ENCODE measurements at places on chromosomes 5 and 9.

DNA sequence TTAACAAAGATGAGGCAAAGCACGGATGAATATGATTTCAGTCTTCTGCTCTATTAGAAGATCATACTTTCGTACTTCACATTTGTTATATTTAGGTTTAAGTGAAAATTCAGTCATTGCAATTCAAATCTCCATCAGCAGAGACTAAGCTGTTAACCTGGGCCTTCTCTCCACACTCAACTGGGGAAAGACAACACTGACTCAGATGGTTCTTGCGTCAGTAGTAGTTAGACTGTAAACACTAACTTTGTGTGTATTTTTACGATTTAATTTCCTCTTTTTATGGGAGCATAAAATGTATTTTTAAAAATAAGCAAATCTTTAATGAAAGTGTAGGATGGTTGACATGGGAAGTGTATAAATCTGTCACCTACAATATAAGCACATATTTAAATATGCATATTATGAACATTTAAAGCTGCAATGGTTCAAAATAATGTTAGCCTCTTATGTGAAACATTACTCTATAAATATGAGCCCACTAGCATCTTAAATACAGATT is 42.7 kb upstream of the ZNF608 start:
- no peak for DNase-seq

- no peak for DNase-seq
These were observed 34.8 kb upstream of the PRDM12 start for GRCh38 chr9:130629443-130630070.

DNA sequence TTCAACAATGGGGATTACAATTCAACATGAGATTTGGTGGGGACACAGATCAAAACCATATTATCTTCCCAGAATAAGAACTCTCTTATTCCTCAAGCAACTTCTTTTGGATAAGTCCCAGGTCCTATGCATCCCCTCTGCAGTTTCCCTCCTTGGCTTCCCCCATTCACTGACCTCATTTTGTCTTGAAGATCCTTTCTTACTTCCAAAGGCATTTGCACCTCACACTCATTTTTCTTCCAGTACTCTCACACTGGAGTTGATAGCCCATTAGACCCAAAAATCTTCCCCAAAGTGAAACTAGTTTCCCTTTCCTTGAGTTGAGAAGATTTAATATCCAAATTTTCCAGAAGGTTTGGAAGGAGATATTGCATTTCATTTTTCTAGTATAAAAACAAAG is 178.0 kb upstream of the DAPK1 start:
- no peak for DNase-seq

DNA sequence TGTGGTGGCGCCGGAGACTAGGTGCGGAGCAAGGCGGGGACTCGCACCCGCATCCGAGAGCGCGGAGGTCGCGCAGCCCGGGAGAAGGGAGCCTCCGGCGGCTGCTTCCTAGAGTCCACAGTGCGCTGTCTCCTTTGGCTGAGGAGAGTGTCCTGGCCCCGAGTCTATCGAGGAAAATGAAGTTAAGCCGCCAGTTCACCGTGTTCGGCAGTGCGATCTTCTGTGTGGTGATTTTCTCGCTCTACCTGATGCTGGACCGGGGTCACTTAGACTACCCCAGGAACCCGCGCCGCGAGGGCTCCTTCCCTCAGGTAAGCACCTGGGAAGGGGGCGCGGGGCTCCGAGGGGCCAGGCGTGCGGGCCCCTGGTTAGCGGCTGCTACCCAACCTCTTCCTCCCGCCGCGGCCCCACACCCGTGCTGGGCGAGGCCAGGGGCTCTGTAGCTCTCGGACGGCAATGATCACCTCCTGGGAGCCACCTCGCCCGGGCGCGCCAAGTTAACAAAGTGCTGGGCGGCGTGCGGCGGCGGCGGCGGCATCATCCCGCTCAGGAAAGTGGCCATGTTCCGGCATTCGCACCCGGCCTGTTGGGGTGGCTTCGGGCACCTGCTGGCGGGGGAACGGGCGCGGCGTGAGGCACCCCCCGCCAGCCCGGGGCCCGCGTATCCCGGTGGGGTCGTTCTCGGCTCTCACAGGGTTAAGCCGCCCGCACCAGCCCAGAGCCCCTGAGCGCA is 681 bp downstream of the MAN2A1 start:
- peak; percentile 51 for DNase-seq

- no peak for DNase-seq
These were observed 721 bp downstream of the PTGES start for GRCh38 chr9:129751841-129752801.

DNA sequence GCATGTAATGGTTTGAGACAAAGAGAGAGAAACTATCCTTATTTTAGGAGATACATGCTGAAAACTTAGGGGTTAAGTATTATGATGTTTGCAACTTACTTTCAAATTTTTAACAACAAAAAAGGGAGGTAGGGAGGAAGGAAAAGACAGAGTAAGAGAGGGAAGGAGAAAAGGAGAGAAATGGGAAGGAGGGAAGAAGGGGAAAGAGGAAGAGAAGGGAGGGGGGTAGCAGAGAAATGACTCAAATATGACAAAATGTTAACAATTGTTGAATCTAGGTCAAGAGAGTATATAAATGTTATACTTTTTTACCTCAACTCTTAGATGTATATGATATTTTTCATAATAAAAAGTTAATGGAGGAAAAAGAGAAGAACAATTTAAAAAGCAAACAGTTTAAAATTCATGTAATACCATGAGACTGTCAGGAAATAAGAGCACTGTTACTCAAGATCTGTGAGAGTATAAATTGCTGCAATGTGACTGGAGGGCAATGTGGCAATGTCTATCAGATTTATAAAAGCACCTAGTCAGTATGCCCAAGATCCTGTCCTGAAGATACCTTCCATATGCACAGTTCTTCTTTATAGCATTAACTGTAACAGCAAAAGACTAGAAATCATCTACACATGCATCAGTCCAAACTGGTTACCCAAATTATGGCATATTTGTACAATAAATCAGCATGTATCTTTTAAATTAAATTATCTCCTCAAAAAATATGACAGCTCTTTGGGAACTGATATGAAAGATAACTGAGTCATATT is 16.3 kb downstream of the FBXW11 start:
- DNase-seq: no peak

GRCh38 chr9:79574136-79574535 is 2.4 kb downstream of the TLE4 start:
- no peak for DNase-seq

DNA sequence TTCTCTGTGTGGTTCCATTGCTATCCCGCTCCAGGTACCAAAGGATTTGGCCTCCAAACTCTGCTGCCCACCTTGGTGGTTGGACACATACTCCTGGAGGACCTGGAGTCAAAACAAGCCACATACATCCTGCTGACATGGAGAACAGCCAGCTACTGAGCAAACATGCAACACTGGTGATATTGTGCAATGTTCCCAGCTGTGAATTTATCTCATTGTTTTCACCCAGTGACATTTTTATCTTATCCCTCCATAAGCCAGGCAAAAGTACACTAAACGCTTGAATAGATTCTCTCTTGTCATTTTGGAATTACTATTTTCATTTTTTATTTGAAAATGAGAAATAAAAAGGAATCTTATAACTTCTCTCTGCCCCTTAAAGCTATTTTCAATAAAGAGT is 11.1 kb upstream of the CTSL start:
- no peak for DNase-seq

- DNase-seq: no peak
These were observed 960 bp downstream of the NR2F1 start for GRCh38 chr5:93583768-93584595.

DNA sequence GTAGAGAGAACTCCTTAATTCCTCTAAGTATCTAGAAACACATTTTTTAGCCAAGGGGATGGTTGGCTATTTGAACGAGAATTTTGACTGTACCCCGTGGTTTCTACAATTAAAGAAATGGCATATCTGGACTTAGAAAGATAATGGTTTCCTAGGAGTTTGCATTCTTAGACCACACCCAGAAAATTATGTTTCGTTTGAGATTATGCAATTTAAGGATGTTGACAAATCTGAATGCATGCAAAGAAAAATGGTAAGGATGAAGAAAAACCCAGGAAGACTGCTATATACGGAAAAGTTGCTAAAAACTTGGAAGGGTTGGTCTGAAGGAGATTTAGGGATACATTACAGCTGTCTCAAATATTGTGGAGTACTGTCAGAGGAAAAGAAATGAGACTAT is 538.5 kb upstream of the WWC1 start:
- no peak for DNase-seq

Measured in bone marrow (tissue), 2 donors.